NCI-H460 (cell line): ENCODE measurements at places on chromosomes 6 and 20.

DNA sequence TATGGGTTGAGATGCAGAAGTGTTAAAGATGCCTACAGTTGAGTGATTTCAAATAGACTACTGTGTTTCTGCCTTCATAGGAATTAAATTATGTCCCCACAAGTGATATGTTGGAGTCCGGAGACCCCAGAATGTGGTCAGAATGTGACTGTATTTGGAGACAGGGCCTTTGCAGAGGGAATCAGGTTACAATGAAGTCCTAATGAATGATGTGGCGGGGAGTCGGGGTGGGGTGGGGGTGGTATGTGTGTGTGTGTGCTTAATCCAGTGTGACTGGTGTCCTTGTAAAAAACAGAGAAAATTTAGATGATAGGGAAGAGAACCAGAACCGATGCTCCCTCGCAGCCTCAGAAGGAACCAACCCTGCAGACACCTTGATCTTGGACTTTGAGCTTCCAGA lies 448.2 kb downstream of the QKI start:
- DNase-seq: no peak

DNA sequence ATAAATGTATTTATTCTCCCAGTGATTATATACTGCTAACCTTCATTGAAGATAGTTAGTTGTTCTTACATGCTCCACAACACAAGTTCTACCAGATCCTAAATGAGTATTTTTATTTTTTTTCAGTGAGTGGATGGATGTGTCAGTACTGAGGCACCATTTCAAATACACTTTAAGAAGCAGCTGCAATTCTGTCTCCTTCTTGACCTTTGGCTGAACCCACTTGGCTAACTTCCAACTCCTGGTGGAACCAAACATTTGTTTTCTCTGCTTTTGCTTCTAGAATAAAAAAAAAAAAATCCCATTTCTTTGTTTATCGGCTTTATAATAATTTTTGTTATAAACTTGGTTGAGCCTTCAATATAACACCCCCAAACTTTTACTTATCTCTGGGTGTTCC lies 458.3 kb upstream of the MAP3K7 start:
- no peak for DNase-seq

- DNase-seq: no peak
These were observed 5.9 kb downstream of the NHSL1 start for GRCh38 chr6:138493413-138493812.

DNA sequence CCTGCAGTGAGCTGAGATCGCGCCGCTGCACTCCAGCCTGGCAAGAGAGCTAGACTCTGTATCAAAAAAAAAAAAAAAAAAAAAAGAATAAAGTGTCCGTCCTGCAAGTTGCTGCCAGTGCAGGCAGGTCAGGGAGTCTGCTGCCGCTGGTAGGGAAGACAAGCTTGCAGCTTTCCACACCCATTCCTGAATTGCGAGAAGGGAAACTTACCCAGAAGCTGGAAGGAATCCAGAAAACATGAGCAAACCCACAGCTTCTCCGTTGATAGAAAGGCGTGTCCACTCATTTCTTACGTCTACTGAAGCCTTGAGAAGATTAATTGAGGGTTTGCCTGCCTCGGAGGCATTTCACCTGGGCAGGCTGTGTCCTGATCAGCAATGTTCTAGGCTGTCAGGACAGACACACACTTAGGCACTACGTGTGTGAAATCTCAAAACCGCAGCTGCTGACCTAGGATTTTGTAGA lies 61.6 kb upstream of the DSP start:
- peak; percentile 33 for DNase-seq

DNA sequence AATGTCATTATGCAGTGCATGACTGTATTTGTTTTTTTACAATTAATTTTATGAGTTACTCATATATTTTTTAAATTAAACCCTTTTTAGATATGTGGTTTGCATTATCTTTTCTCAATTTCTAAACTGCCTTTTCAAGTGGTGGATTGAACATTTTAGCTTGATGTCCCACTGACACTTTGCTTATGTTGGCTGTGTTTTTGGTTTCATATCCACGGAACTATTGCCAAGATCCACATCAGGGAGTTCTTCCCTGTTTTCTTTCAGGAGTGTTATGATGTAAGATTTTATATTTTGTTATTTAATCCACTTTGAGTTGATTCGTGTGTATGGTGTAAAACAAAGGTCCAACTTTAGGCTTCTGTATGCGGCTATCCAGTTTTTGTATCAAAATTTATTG lies 1144.9 kb upstream of the EYS start:
- DNase-seq: no peak

GRCh38 chr6:22656706-22657351 lies 87.5 kb downstream of the HDGFL1 start:
- no peak for DNase-seq

DNA sequence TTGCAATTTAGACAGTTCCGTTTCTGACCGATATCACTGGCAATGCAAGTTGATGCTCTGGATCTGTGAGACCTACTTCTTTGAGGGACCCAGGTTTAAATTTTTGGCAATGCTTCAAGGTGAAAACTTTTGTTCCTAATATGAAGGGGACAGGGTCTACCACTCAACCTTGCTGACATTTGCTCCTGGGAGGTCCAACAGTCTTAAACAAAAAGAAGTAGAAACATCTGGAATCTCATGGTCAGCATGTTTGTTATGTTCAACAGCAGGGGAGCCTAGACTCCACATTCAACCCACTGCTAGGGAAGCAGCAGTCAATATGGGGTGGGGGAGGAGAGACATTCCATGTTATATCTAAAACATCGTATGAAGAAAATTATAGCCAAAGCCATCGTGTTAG lies 196.4 kb downstream of the SIM1 start:
- DNase-seq: no peak
